HepG2 (cell line): ENCODE measurements at places on chromosomes 3 and 15. TPM values are rescaled to one million over a fixed set of nuclear protein-coding genes. Genes with fewer than 3 reads are reported as not detected.
A peak's percentile ranks its signal among the peaks of the same experiment; 100 is the strongest.

DNA sequence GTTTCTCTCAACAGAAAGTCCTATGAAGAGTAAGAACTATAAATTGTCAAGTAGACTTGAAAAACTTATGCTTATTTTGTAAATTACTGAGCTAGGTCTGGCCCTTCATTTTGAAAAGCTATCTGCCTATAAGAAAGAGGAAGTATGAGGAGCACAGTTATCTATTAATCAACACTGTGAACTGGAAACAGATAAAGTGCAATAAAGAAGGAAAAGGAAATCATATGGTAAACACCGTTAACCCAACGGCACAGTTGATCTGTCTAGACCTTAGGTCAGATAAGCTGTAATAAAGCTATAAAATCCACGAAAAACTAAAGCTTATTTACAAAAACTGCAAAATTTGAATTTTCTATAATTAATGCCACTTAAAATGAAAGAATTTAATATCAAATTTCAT, 242.5 kb downstream of the ZBTB20 start:
- no peak for DNase-seq
- H3K36me3 ChIP-seq: no peaks in the 10 kb centered on the region
- H3K27ac ChIP-seq: no peak overlapping the region

GRCh38 chr3:72818905-72819304, 29.3 kb downstream of the SHQ1 start:
- H3K36me3 ChIP-seq: peaks cover 3% of the 10 kb centered on the region; the same call in 1 of the 2 replicates
- peaks cover 12% of the 10 kb centered on the region for H3K4me1 ChIP-seq
- H3K27me3 ChIP-seq: no peaks in the 10 kb centered on the region
- H3K27ac ChIP-seq: no peak overlapping the region
- H3K4me3 ChIP-seq: no peak overlapping the region

DNA sequence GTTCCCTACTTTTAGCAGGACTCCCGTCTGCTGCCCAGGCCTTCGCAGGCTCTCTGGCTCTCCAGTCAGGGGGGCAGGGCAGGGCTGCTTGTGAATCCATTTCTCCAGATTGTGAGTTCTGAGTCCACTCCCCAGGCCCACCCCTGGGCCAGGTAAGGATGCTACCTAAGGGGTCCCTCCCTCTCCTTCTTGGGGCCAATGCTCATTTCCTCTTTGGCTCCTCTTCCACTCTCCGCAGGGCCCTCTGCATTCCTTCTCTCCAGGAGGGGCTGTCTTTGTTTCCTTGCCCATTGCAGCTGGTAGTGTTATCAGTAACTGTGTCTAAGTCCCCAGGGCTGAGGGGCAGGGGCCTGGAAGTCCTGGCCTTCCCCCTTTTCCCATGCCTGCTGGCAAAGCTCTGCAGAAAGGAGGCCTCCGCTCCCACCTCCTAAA, 13.0 kb upstream of the CACNA2D2 start:
- no peaks in the 10 kb centered on the region for H3K36me3 ChIP-seq
- no peak overlapping the region for H3K27ac ChIP-seq
- H3K4me3 ChIP-seq: peak overlapping the region; percentile 37; the same call in 1 of the 2 replicates
- no peak for DNase-seq
- peaks cover 45% of the 10 kb centered on the region; the same call in 2 of the 3 replicates for H3K27me3 ChIP-seq

DNA sequence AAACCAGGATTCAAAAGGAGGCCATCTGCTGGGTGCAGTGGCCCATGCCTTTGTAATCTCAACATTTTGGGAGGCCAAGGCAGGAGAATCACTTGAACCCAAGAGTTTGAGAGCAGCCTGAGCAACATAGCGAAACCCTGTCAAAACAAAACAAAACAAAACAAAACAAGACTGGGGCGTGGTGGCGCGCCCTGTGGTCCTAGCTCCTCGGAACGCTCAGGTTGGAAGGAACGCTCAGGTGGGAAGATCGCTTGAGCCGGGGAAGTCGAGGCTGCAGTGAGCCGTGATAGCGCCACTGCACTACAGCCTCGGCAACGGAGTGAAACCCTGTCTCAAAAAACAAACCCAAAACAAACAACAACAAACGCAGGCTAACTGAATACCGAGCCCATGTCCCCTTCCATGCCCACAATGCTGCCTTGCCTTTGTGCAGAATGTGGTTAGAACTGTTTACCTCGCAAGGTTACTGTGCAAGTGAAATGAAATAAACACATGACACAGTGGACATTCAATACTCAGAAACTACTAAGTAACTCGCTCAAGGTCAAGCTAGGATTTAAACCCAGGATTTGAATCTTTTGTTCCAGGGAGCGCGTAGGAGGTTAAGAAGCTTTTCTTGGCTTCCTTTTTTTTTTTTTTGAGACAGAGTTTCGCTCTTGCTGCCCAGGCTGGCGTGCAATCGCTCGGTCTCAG, 766 bp upstream of the EMC4 start:
- peak overlapping the region; percentile 89 for H3K27ac ChIP-seq
- no peaks in the 10 kb centered on the region for H3K27me3 ChIP-seq
- no peak for DNase-seq
- H3K36me3 ChIP-seq: peaks cover 5% of the 10 kb centered on the region
- peaks cover 16% of the 10 kb centered on the region; the same call in 1 of the 2 replicates for H3K4me1 ChIP-seq
- H3K4me3 ChIP-seq: peak overlapping the region; percentile 96

DNA sequence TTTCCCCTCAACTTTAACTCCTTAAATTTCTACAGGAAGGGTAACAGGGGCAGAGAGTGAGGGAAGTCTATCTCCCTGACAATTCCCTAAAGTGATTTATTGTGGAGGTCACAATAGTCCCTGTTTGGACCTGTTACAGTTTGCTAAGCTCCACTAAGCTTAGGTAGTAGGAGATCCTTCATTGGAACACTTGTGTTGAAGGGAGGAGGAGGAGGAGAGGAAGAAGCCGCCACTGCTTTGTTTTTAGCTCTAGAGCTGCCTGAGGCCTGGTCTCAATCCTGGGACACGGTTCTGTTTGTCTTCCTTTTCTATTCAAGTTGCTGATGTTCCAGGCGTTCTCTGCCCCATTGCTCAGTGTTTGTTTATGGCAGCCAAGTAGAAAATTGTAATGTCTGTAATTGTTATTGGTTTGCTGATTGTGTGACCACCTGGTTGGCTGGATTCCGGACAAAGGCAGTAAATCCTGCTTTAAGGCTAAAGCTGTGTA, 48.4 kb downstream of the HES1 start:
- H3K4me1 ChIP-seq: no peaks in the 10 kb centered on the region
- H3K4me3 ChIP-seq: no peak overlapping the region
- peaks cover 1% of the 10 kb centered on the region; the same call in 1 of the 2 replicates for H3K27me3 ChIP-seq
- DNase-seq: no peak
- no peak overlapping the region for H3K27ac ChIP-seq
- H3K36me3 ChIP-seq: no peaks in the 10 kb centered on the region

- H3K27me3 ChIP-seq: no peaks in the 10 kb centered on the region
- no peaks in the 10 kb centered on the region for H3K4me1 ChIP-seq
Measured at GRCh38 chr15:61327019-61327631, 98.0 kb upstream of the RORA start.

- H3K27me3 ChIP-seq: peaks cover 5% of the 10 kb centered on the region; the same call in 2 of the 3 replicates
- H3K4me3 ChIP-seq: no peak overlapping the region
- no peaks in the 10 kb centered on the region for H3K36me3 ChIP-seq
- no peak for DNase-seq
Measured at GRCh38 chr3:16426665-16427064, 86.8 kb downstream of the RFTN1 start.

GRCh38 chr15:57079931-57080620, 161.6 kb downstream of the TCF12 start:
- H3K4me1 ChIP-seq: no peaks in the 10 kb centered on the region
- H3K4me3 ChIP-seq: no peak overlapping the region
- no peaks in the 10 kb centered on the region for H3K27me3 ChIP-seq
- no peak overlapping the region for H3K27ac ChIP-seq
- no peaks in the 10 kb centered on the region for H3K36me3 ChIP-seq
- no peak for DNase-seq

- no peak overlapping the region for H3K27ac ChIP-seq
- H3K27me3 ChIP-seq: no peaks in the 10 kb centered on the region
- DNase-seq: no peak
- H3K4me3 ChIP-seq: no peak overlapping the region
- H3K4me1 ChIP-seq: peaks cover 21% of the 10 kb centered on the region
Measured at GRCh38 chr15:42733027-42733426, 3.9 kb downstream of the CDAN1 start.

GRCh38 chr3:71579935-71580406, 3.6 kb downstream of the FOXP1 start:
- peak overlapping the region; percentile 97 for H3K4me3 ChIP-seq
- peaks cover 63% of the 10 kb centered on the region for H3K4me1 ChIP-seq
- H3K36me3 ChIP-seq: peaks cover 5% of the 10 kb centered on the region; the same call in 2 of the 3 replicates

DNA sequence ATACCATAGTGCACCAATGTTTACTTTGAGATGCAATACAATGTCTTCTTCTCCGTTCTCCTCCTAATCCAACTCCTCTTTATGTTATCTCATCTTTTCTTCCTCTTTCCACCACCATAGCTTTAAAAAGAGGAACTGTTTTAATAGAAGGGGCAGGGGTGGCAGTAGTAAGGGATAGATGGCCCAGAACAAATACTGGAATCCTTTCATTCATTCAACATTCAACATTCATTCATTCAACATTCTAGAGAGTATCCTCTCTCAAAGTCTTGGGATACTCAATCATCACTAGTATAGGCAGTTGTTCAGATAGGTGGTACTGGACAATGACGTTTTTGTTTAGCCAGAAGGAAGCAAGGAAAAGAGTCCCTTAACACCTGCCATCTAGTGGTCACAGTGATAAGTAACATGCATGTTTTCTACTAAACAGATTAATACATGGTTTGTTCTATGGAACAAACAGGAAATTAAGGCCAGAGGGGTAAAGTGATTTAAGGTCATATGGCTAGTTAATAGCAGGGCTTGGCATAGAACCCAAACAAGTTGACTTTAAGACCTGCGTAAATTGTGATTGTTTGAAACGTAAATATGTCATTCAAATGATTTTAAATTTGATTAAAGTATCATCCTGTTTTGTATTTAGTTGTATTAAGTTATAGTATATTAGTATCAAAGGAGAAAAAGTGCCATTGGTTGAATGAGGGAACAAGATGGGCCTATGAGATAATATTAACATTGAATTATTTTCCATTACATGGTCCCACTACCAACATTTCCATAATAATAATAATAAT, 26.9 kb upstream of the EHHADH start:
- H3K27ac ChIP-seq: no peak overlapping the region
- no peak overlapping the region for H3K4me3 ChIP-seq
- DNase-seq: peak; percentile 78
- H3K27me3 ChIP-seq: no peaks in the 10 kb centered on the region; the same call in 1 of the 3 replicates
- H3K36me3 ChIP-seq: no peaks in the 10 kb centered on the region

DNA sequence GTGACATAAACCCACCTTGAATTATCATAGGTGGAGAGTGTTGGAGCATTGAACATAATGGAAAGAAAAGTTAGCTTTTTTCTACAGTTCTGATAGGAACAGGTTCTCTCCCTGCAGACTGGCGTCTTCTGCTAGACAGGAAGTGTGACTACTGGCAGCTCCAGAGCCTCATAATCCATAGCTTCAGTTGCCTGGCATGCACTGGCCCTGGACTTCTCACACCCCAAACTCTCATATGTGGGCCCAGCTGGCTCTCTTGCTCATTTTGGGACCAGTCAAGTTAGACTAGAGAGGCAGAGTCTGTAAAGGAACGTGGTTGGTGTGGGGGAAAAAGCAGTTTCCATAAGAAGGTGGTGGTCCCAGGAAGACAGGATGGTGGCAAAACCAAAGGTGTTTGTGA, 180.1 kb downstream of the VGLL4 start:
- DNase-seq: no peak
- H3K4me3 ChIP-seq: no peak overlapping the region
- no peak overlapping the region for H3K27ac ChIP-seq
- no peaks in the 10 kb centered on the region for H3K4me1 ChIP-seq

GRCh38 chr3:10560060-10560861, 54.9 kb upstream of the ATP2B2 start:
- H3K4me3 ChIP-seq: no peak overlapping the region
- H3K36me3 ChIP-seq: no peaks in the 10 kb centered on the region
- DNase-seq: no peak
- H3K27me3 ChIP-seq: 0 out of 2 replicates have a peak, but pooled peaks cover 1% of the 10 kb centered on the region
- H3K27ac ChIP-seq: no peak overlapping the region

- no peak overlapping the region for H3K27ac ChIP-seq
- no peaks in the 10 kb centered on the region for H3K27me3 ChIP-seq
- H3K4me3 ChIP-seq: no peak overlapping the region
- H3K36me3 ChIP-seq: 0 out of 3 replicates have a peak, but pooled peaks cover 6% of the 10 kb centered on the region
- DNase-seq: no peak
Measured at GRCh38 chr15:31332681-31333071, 6.0 kb downstream of the KLF13 start.

DNA sequence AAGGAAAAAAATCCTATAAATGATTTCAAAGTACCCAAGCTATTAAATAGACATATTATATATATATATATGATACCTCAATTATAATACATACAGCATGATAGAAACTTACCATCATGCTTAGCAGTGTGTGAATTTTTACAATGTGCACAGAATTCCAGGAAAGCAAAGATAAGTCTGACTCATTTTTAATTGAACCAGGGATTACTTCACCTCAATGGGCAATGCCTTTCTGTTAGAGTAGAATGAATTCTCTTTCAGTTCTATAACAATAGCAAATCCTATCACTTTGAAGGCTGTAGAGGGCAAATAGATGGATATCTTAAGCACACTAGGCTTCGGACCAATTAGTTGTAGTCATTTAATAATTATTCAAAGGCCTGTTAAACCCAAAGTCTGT, 54.8 kb upstream of the P3H2 start:
- no peaks in the 10 kb centered on the region for H3K27me3 ChIP-seq
- H3K27ac ChIP-seq: no peak overlapping the region
- no peak overlapping the region for H3K4me3 ChIP-seq
- no peaks in the 10 kb centered on the region for H3K36me3 ChIP-seq
- H3K4me1 ChIP-seq: no peaks in the 10 kb centered on the region

DNA sequence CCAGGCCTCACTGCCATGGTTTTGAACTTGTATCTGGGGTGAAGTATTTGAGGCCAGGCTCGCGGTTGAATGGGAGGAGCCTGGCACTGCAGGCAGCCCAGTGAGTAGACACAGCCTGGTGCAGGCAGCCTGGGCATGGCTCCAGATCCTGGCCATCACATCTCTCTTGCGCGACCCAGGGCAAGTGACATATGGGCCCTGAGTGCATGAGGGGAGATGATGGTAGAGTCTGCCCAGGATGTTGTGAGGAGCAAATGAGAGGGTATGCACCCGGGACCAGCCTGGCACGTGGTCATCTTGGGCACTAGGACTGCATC, 103.5 kb downstream of the TBC1D2B start:
- no peak for DNase-seq
- no peaks in the 10 kb centered on the region for H3K4me1 ChIP-seq

The SENP7 gene
- 10.0 and 10.3 TPM in 2 replicates for total RNA-seq

The CLRN1 gene
- total RNA-seq: not detected in 2 replicates

The FOXB1 gene
- total RNA-seq: not detected in 2 replicates

The GOLGA6L4 gene
- 0.81 and 1.7 TPM in 2 replicates for total RNA-seq

The CLDN18 gene
- total RNA-seq: not detected in 2 replicates

The KNG1 gene
- total RNA-seq: 3.5 and 7.0 TPM in 2 replicates

The IMPG2 gene
- total RNA-seq: 0.02 TPM in 1 of 2 replicates, not detected in the other

The PATL2 gene
- total RNA-seq: 0.15 TPM in 1 of 2 replicates, not detected in the other

The SAMD7 gene
- total RNA-seq: not detected in 2 replicates
